ENCODE measurements at places on chromosomes 5 and 9.

- no peak for DNase-seq
Observed at GRCh38 chr9:82939451-82939850, 123.5 kb downstream of the RASEF start.

- no peak for DNase-seq
Observed at GRCh38 chr9:81581986-81582385, 107.4 kb downstream of the TLE1 start.

DNA sequence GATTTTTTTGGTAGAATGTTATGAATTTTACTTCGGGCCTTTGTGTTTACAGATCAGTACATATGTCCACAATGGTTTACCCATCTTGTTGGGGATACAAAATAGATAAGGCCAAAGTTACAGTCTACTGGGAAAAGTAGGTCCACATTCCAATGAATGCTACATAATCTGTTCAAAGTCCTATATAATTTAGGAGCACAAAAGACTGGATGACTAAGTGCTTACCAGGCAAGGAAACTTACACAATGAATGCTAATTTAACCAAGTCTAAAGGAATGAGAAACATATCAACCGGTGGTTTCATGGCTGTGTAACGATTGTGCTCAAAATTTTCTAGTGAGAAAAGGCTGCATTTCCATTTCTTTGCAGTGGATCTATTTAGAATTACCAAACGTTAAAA is 97.4 kb upstream of the TRPM3 start:
- no peak for DNase-seq

- peak; percentile 86 for DNase-seq
Observed at GRCh38 chr9:97803167-97804058, 49.6 kb upstream of the FOXE1 start.

- DNase-seq: no peak
Observed at GRCh38 chr5:73443829-73444498, 4.6 kb downstream of the FOXD1 start.

GRCh38 chr9:104784098-104784497 is 20.2 kb downstream of the NIPSNAP3B start:
- no peak for DNase-seq

- no peak for DNase-seq
Observed at GRCh38 chr9:73133022-73133651, 18.5 kb upstream of the ANXA1 start.

- peak; percentile 25 for DNase-seq
Observed at GRCh38 chr9:125142560-125143376, 560 bp downstream of the SCAI start.

DNA sequence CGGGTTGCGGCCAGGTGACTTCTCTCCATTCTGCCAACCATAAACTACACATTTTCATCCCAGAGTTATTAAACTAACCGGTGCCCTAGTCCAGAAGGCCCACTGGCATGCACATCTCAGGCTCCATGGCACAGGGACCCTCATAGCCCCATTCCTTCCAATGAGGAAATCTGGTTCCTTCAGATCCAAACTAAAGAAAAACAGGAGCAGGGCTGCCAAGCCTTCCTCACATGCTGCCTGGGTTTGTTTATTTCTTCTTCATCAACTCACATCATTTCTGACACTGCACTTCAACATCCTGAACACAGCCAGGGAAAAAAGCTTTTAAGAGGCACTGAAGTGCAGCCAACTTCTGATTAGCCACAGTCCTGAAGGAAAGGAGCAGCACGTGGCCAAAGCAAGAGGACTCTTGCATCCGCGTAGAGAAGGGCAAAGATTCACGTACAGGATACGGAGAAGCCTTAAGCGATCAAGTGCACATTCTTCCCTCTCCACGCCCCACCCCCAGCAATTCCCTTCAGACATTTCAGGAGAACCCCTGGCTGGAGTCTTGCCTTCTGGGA is 22.5 kb downstream of the LHFPL2 start:
- no peak for DNase-seq

GRCh38 chr5:63049935-63050334 is 471.3 kb downstream of the LRRC70 start:
- DNase-seq: no peak

All from left colon (tissue), 2 donors.